ENCODE measurements at places on chromosomes 5 and 9.

GRCh38 chr5:172956936-172957335 is 2.3 kb upstream of the RPL26L1 start:
- DNase-seq = no peak

- DNase-seq = no peak
These were observed 17.9 kb downstream of the FGD3 start for GRCh38 chr9:92965061-92965758.

- DNase-seq = no peak
These were observed 24.7 kb upstream of the NR3C1 start for GRCh38 chr5:143428155-143428554.

DNA sequence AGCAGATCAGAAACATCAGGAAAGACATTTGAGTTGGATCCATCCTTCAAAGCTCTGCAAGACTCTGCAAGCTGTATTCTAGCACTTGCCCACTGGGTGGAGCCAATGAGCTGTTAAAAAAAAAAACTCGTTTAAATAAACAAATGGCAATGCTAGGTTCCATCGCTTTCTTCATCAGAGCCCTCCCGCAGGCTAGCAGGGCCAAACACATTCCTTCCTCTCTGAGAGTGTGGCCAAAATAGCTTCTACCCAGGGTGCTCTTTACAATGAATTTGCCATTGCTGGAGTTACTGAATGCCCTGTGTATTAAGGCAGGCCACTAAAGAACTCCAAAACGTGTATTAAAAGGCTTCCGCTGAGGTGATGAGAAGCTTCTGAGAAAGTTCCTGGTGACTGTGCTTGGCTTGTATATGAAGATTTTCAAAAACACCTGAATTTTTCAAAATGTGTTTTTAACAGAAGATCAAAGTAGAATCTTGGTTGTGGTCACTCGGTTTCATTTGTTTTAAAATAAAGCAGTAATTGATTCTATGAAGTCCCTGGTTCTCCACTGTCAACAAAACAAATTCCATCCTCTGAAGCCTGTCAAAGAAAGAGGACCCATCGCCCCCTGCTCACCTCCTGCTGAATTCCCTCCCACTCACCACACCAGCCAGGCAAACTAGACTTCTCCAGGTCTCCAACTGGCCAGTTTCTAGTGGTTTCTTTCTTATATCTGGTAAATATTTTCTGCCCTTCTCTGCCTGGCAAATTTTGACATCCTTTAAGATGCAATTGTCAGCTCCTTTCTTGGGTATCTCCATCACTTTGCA is 36.5 kb upstream of the EQTN start:
- peak; percentile 72 for DNase-seq

DNA sequence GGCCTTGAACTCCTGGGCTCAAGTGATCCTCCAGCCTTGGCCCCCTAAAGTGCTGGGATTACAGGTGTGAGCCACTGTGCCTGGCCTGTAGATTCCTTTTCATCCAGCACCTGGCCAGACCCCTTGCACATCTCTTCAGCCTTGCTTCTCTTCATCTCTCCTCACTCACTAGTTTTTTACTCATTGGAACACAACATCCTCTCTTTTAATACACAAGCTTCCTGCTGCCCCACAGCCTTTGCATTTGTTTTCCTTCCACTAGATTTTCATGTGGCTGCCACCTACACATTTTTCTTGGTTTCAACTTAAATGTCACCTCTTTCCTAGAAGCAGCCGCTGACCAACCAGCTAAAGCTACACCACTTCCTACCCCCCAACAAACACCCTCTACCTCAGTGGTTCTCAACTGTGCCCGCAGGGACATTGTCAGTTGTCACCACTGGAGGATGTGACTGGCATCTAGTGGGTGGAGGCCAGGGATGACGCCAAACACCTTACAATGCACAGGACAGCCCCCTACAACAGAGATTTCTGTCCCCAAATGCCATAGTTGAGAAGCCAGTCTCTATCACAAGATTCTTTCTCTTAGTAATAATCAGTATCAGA is 33.7 kb downstream of the HAVCR1 start:
- DNase-seq = no peak

GRCh38 chr5:90020575-90021538 is 388.7 kb downstream of the CETN3 start:
- no peak for DNase-seq

GRCh38 chr5:74044936-74045335 is 418.9 kb downstream of the ARHGEF28 start:
- DNase-seq = no peak

- no peak for DNase-seq
These were observed 10.3 kb downstream of the SLC28A3 start for GRCh38 chr9:84330246-84330645.

- no peak for DNase-seq
These were observed 2.8 kb downstream of the OBP2B start for GRCh38 chr9:133205996-133206931.

DNA sequence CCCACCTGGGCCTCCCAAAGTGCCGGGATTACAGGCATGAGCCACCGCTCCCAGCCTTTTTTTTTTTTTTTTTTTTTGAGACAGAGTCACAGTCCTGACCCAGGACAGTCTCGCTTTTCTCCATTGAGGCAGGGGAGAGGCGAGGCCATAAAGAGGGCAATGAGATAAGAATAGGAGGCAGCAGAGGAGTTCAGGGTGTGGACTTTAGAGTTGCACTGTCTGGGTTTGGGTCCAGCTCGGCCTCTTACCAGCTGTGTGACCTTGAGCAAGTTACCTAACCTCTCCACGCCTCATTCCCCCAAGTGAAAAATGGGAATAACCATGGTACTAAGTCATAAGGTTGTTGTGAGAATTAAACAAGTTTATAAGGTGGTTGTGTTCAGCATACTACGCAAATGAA is 24.6 kb upstream of the ANKH start:
- no peak for DNase-seq

DNA sequence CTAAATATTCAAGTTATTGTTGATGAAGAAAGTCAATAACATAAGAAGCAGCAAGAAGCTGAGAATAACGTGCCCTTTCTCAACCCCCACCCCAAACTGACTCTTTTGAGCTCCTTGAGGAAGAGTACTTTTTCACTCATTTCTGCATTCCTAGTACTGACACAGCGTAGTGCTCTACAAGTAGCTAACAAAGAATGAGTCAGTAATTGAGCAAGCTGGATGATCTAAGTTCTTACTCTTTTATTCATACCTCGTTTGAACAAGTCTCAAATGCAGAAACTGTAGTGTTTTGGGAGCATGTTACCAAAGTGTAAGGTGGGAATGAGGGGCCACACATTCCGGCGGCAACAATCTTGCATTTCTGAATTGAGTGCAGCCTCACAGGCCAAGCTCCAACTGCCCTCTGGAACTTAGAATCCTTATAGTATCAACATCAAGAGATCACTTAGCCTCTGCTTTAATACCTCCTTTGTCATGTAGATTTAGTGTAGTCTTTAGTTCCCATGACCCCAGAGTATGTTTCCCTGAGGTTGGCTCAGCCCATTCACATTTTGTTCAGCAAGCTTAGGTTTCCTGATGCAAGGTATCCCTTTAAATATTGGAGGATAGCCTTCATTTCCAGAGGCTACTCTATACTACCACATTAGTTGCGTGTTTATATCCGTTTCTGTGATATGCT is 152.0 kb downstream of the PRR16 start:
- no peak for DNase-seq

DNA sequence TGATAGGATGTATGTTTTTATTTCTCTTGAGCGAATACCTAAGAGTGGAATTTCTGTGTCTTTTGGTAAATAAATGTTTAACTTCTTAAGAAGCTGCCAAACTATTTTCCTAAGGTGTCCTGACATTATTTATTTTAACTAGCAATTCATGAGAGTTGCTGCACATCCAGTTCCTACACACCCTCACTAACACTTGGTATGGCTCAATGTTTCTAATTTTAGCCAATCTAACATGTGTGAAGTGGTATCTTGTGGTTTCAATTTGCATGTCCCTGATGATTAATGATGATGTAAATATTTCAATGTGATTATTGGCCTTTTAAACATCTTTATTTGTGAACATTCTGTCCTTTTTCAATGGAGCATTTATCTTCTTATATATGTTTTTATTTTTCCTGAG is 2095.5 kb upstream of the C9orf72 start:
- no peak for DNase-seq

Measured in uterus (tissue), 4 donors.